ENCODE measurements at places on chromosomes 11 and 22. TPM values are rescaled to one million over a fixed set of nuclear protein-coding genes. Genes with fewer than 3 reads are reported as not detected.

The TUBA8 gene
- total RNA-seq, result 1.2 TPM

The PTH gene
- not detected for total RNA-seq

The MRGPRF gene
- total RNA-seq, result 26.2 TPM

The OPCML gene
- total RNA-seq, result 0.65 TPM

The DEFB131B gene
- not detected for total RNA-seq

The OR10A2 gene
- total RNA-seq, result not detected

The ABCC8 gene
- total RNA-seq, result 0.26 TPM

The OR52N5 gene
- not detected for total RNA-seq

The BDNF gene
- 5.0 TPM for total RNA-seq

The SERPING1 gene
- total RNA-seq, result 19.6 TPM

The CCDC81 gene
- total RNA-seq, result 1.1 TPM

The C22orf42 gene
- total RNA-seq, result not detected

The GDPD4 gene
- total RNA-seq, result not detected

The IL17REL gene
- not detected for total RNA-seq

The SLC29A2 gene
- 0.11 TPM for total RNA-seq

The ACER3 gene
- 12.8 TPM for total RNA-seq

The TRIM48 gene
- total RNA-seq, result not detected

The ACTN3 gene
- total RNA-seq, result under 0.01 TPM

The ARHGAP20 gene
- 10.3 TPM for total RNA-seq

The HEPHL1 gene
- total RNA-seq, result not detected

The F2 gene
- total RNA-seq, result not detected

The OR51V1 gene
- total RNA-seq, result not detected

The TH gene
- not detected for total RNA-seq

The DCPS gene
- 12.3 TPM for total RNA-seq

The PHF5A gene
- total RNA-seq, result 31.3 TPM

The SORL1 gene
- total RNA-seq, result 0.78 TPM

The ADORA2A gene
- 0.32 TPM for total RNA-seq

The MB gene
- total RNA-seq, result not detected

The FGF3 gene
- not detected for total RNA-seq

The PGA5 gene
- total RNA-seq, result not detected

The CREB3L1 gene
- total RNA-seq, result 23.1 TPM

The LTBP3 gene
- total RNA-seq, result 53.8 TPM

The CARD18 gene
- not detected for total RNA-seq
